Prostate gland (tissue), 2 donors: ENCODE measurements at places on chromosomes 4 and X.

GRCh38 chr4:126947536-126947935 lies 685.2 kb upstream of the INTU start:
- DNase-seq = no peak

- no peak for DNase-seq
Measured at GRCh38 chr4:110635163-110635865, 12.4 kb upstream of the PITX2 start.

DNA sequence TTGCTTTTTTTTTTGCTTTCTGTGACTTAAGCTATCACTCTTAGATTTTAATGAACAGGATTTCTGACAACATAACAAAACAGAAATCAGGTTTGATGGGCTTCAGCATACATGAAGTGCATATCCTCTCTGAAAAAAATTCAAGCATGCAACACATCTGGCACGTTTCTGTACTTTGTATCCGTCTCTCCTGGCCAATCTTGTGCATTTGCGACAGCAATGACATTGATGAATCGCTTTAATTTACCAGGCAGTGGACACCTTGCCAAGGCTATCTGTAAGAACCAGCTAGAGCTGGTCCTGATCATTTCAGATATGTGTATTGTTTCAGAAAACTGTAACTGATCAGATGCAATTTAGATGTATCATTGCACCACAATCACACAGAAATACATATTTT lies 93.3 kb downstream of the CCSER1 start:
- no peak for DNase-seq

DNA sequence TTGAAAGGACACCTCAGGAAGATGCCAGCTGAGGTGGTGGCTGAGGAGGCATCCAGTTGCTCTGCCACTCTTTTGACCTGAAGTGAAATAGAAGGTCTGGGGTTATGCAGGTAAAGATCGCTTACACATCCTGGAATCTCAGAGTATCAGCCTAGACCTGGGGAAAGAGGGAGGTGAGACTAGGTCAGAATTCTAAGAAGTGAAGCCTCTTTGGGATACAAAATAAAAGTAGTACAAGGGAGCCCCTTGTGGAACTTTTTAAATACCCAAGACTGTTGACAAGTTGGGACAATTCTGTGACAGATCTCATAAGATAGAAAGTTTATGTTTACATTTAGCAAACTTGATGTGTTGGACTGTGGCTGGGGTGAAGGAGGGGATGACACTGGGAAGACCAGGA lies 263.1 kb downstream of the SPRY1 start:
- DNase-seq = no peak
